PC-3 (cell line): ENCODE measurements at places on chromosomes 3 and 15. TPM values are rescaled to one million over a fixed set of nuclear protein-coding genes. Genes with fewer than 3 reads are reported as not detected.
A peak's percentile ranks its signal among the peaks of the same experiment; 100 is the strongest.

GRCh38 chr3:171700157-171700556 lies 110.1 kb downstream of the PLD1 start:
- no peaks in the 10 kb centered on the region for H3K4me1 ChIP-seq
- no peak for DNase-seq
- H3K27ac ChIP-seq, result no peak overlapping the region
- no peaks in the 10 kb centered on the region for H3K36me3 ChIP-seq

DNA sequence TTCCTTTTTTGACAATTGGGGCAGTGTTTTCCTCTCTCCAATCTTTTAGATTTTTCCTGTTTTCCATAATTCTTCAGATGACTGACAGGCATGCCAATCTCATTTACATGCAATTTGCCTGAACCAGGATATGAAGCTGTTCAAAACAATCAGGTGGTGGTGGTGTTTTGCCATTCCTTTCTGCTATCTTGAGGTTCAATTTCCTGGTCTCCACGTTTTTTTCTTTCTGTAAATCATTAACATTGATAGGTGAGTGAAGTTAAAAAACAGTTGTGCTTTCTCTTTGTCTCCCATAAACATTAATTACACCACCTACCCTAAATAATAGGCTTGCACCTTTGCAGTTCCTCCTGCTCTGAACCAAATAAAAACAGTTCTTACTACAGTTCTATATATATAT lies 49.1 kb downstream of the C2CD4A start:
- peaks cover 40% of the 10 kb centered on the region for H3K4me1 ChIP-seq
- H3K36me3 ChIP-seq, result no peaks in the 10 kb centered on the region
- H3K27me3 ChIP-seq, result no peaks in the 10 kb centered on the region
- no peak for DNase-seq

DNA sequence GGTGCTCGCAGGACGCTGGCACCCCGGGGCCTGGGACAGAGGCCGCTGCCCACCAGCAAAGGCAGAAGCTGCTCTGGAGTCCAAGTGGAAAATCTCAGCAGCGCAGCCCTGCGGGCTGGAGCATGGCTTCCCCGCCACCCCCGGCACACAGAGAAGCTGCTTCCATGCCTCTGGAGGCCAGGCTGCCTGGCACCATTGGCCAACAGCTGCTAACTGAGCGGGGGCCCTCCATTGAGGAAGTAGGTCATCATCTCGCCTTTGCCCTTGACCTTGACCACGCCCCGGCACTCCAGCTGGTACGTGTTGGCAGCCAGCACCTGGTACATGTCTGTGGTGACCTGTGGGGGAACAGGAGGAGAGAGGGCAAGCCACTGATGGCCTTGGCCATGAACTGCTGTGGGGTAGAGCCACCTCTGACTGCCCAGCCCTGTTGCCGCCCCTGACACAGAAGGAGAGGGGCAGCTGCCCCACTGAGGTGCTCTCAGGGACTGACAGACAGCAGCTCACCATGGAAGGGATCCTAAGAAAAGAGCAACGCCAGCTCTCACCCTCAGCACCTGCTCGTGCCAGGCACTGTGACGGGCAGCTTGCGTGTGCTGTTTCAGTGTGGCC lies 82.8 kb downstream of the SEC22A start:
- no peak overlapping the region for H3K4me3 ChIP-seq
- no peak for DNase-seq
- H3K27ac ChIP-seq, result no peak overlapping the region
- 0 out of 2 replicates have a peak, but pooled peaks cover 6% of the 10 kb centered on the region for H3K27me3 ChIP-seq
- no peaks in the 10 kb centered on the region for H3K36me3 ChIP-seq
- H3K4me1 ChIP-seq, result peaks cover 13% of the 10 kb centered on the region; the same call in 1 of the 2 replicates

The LYZL4 gene
- not detected in 2 replicates for total RNA-seq

DNA sequence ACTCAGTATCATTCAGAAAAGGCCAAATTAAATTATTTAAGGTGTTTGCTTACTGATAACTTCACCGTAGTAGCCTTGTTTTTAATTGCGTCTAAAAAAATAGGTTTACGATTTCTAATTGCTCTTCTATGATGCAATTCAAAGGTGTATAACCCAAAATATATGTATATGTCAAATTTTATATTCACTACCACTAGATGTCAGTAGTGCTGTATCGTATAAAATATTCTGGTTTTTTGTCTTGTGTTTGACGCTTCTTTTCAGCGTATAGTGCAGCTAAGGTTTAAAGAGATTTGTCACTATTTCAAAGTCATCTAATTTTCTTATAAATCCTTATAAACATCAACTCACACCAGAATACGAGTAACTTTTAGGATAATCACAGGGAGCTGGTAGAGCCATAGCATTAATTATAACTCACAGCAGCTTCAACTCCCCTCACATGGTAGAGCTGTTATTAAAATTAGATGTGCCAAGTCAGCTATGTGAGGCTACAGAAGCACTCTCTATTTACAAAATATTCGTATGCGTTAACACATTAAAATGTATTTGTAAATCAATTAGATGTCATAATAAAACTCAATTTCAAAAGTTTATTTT lies 3.5 kb downstream of the PFN2 start:
- peak; percentile 84 for DNase-seq
- peaks cover 34% of the 10 kb centered on the region for H3K4me1 ChIP-seq
- H3K27ac ChIP-seq, result no peak overlapping the region
- no peaks in the 10 kb centered on the region for H3K27me3 ChIP-seq

GRCh38 chr3:17983106-17983505 lies 240.7 kb upstream of the TBC1D5 start:
- H3K27me3 ChIP-seq, result no peaks in the 10 kb centered on the region
- H3K36me3 ChIP-seq, result no peaks in the 10 kb centered on the region
- H3K4me3 ChIP-seq, result no peak overlapping the region
- DNase-seq, result no peak
- peaks cover 7% of the 10 kb centered on the region; the same call in 1 of the 2 replicates for H3K4me1 ChIP-seq

- no peaks in the 10 kb centered on the region for H3K27me3 ChIP-seq
- peaks cover 8% of the 10 kb centered on the region; the same call in 1 of the 2 replicates for H3K4me1 ChIP-seq
- no peak overlapping the region for H3K27ac ChIP-seq
- H3K4me3 ChIP-seq, result no peak overlapping the region
These were observed 3.4 kb upstream of the KNL1 start for GRCh38 chr15:40590667-40591050.

DNA sequence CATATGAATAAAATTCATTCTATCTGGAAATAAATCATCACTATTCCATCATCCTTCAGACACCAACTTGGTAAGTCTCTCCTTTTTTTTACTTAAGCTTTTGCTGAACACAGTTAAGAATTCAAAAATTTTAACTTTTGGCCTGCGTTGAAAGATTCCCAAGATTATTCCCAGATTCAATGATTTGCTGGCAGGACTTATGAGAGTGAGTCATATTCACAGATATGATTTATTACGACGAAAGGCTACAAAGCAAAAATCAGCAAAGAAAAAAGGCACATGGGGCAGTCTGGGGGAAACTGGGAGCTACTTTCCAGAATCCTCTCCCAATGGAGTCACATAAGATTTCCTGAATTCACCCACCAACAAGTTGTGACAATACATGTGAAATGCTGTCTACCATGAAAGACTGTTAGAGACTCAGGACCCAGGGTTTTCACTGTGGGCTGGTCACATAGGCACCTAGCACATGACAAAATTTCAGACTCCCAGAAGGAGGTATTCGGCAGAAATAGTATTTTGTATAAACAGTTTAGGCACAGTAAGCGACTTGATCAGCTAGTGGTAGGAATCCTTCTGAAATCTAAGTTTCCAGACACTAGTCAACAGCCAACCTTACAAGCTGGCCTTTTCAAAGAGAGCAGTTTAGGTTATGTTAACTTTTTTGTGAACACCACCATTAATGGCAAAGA lies 82.1 kb downstream of the DLG1 start:
- H3K4me3 ChIP-seq, result no peak overlapping the region
- 0 out of 2 replicates have a peak, but pooled peaks cover 3% of the 10 kb centered on the region for H3K36me3 ChIP-seq

GRCh38 chr3:117433427-117433826 lies 723.8 kb downstream of the TUSC7 start:
- H3K27ac ChIP-seq, result no peak overlapping the region
- H3K27me3 ChIP-seq, result no peaks in the 10 kb centered on the region
- H3K4me1 ChIP-seq, result no peaks in the 10 kb centered on the region
- DNase-seq, result no peak
- no peak overlapping the region for H3K4me3 ChIP-seq

DNA sequence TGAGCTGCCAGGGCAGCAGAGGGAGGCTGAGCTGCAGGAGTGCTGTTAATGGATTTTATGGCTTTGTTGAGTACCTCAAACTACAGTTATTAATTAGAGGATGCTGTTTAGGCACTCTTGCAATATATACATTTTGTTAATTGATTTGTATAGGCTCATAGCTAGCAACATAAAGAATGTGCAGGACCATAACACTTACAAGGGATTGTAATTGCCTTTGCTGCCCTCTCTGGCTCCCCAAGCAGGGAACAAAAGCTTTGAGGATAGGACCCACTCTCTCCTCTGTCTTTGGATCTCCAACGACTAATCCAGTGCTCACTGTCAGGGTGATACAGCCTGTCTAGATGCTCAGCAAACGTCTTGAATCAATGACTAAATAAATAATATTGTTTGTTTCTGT lies 1.2 kb upstream of the CLSTN2 start:
- H3K36me3 ChIP-seq, result no peaks in the 10 kb centered on the region
- H3K27me3 ChIP-seq, result peaks cover 33% of the 10 kb centered on the region
- no peak overlapping the region for H3K4me3 ChIP-seq
- no peaks in the 10 kb centered on the region for H3K4me1 ChIP-seq

DNA sequence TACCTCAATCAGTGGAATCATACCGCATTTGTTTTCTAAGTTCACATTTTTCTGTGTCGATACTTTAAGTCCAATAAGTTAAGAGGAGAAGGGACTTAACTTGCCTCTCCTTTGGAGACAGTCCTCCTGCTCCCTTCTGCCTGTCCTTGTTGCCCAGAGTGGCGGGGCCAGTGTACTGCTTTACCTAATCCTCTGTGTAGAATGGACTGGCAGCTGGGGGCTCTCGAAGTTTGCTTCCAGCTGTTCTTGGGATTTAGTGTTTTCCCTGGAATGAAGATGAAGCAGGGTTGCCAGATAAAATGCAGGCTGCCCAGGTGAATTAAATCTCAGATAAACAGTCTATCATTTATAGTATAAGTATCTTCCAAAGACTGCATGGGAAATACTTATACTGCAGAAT lies 287.6 kb upstream of the C2CD4B start:
- no peak for DNase-seq
- H3K27me3 ChIP-seq, result no peaks in the 10 kb centered on the region
- no peak overlapping the region for H3K4me3 ChIP-seq

- no peaks in the 10 kb centered on the region for H3K4me1 ChIP-seq
- no peak overlapping the region for H3K27ac ChIP-seq
- no peak overlapping the region for H3K4me3 ChIP-seq
- no peaks in the 10 kb centered on the region for H3K27me3 ChIP-seq
These were observed 42.9 kb downstream of the NPAP1 start for GRCh38 chr15:24718289-24719082.

DNA sequence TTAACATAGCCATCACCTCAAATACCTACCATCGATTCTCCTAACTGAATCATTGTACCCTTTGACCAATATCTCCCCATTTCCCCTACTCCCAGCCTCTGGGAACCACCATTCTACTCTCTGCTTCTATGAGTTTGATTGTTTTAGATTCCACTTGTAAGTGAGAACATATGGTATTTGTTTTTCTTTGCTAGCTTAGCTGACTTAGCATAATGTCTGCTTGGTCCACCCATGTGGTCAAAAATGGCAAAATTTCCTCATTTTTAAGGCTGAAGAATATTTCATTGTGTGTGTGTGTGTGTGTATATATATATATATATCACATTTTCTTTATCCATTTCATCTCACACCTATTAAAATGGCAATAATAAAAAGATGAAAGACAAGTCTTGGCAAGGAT lies 469.3 kb downstream of the FHIT start:
- no peaks in the 10 kb centered on the region for H3K27me3 ChIP-seq
- no peak for DNase-seq
- H3K4me3 ChIP-seq, result no peak overlapping the region
- H3K4me1 ChIP-seq, result no peaks in the 10 kb centered on the region
